ENCODE measurements at places on chromosomes 3 and 15. TPM values are rescaled to one million over a fixed set of nuclear protein-coding genes. Genes with fewer than 3 reads are reported as not detected.

- no peak overlapping the region for H3K27ac ChIP-seq
- no peak overlapping the region for H3K4me3 ChIP-seq
- no peaks in the 10 kb centered on the region for H3K36me3 ChIP-seq
- H3K27me3 ChIP-seq = no peaks in the 10 kb centered on the region
These were observed 87.6 kb upstream of the KBTBD8 start for GRCh38 chr3:66910266-66911055.

DNA sequence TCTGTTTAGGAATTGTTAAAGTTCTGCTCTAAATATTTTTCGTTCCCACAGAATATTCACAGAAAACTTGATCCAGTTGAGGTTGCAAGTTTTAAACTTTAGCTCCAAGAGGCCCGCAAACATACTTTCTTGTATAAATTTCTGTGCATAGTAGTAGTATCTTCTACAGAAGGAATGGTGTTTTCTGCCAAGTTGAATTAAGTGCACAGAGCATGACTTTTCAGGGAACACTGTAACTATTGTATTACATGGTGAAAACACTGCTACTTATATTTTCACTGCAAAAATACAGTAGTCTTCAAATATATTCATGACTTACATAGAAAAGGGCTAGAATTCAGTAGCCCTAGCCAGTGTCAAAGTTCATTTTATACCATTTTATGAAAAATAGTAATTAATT is 67.0 kb downstream of the SUCNR1 start:
- DNase-seq = no peak
- no peak overlapping the region for H3K27ac ChIP-seq
- H3K4me1 ChIP-seq = no peaks in the 10 kb centered on the region
- H3K36me3 ChIP-seq = no peaks in the 10 kb centered on the region

- no peak overlapping the region for H3K4me3 ChIP-seq
- H3K27ac ChIP-seq = no peak overlapping the region
- H3K27me3 ChIP-seq = no peaks in the 10 kb centered on the region
- no peak for DNase-seq
These were observed 60.8 kb downstream of the PLS1 start for GRCh38 chr3:142657033-142657432.

- no peak overlapping the region for H3K4me3 ChIP-seq
- H3K27me3 ChIP-seq = no peaks in the 10 kb centered on the region
- H3K4me1 ChIP-seq = peaks cover 40% of the 10 kb centered on the region
- no peaks in the 10 kb centered on the region for H3K36me3 ChIP-seq
- DNase-seq = no peak
These were observed 30.7 kb upstream of the KY start for GRCh38 chr3:134681522-134681900.

DNA sequence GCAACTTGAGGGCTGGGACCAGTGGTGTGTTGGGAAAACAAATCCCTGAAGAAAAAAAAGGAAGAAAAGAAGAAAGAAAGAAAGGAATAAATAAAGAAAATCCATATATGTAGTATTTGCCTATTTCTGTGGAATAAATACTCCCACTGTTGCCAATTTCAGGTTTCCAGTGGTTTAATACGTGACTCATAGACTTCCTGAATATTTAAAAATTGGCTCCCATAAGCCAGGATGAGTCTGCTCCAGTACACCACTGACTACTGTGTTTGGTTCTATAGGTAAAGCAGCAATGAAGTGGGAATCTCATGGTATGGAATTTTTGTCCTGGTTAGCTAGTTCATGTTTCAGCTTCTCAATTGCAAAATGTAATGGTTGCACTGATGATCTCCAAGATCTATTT is 31.6 kb downstream of the PYDC2 start:
- H3K4me3 ChIP-seq = no peak overlapping the region
- H3K4me1 ChIP-seq = no peaks in the 10 kb centered on the region

Gene OTOL1
- not detected for total RNA-seq

Measured in osteoblast (primary cell).